BJ (cell line): ENCODE measurements at places on chromosomes 13 and 19.

DNA sequence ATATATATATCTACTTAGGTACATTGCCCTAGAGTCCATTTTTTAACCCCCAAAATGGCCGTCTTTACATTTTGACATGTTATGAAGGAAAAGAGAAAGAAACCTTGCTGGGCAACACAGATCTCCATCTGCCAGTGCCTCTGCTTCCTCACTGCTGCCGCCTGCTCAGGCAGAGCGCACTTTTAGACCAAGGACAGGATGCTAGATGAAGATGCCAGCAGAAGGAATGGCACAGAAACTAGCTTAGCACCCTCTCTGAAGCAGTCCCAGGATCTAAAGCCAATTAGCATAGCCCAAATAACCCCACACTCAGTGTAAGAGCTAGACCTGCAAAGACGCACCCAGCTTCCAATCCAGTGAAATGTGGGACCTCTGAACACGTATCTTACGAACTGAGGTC is 111.9 kb downstream of the RXFP2 start:
- DNase-seq, result no peak

DNA sequence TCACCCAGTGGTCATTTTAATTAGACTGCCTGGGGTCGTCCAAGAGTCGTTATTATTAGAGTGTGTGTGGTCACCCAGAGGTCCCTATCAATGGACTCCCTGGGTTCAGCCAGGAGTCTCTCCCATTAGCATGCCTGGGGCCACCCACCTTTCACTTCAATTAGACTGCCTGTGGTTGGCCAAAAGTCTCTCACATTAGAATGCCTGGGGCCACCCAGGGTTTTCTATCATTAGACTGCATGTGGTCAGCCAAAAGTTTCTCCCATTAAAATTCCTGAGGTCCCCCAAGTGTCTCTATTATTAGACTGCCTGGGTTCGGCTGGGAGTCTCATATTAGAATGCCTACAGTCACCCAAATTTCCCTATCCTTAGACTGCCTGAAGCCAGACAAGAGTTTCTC is 1472.6 kb downstream of the UQCRFS1 start:
- no peak for DNase-seq

DNA sequence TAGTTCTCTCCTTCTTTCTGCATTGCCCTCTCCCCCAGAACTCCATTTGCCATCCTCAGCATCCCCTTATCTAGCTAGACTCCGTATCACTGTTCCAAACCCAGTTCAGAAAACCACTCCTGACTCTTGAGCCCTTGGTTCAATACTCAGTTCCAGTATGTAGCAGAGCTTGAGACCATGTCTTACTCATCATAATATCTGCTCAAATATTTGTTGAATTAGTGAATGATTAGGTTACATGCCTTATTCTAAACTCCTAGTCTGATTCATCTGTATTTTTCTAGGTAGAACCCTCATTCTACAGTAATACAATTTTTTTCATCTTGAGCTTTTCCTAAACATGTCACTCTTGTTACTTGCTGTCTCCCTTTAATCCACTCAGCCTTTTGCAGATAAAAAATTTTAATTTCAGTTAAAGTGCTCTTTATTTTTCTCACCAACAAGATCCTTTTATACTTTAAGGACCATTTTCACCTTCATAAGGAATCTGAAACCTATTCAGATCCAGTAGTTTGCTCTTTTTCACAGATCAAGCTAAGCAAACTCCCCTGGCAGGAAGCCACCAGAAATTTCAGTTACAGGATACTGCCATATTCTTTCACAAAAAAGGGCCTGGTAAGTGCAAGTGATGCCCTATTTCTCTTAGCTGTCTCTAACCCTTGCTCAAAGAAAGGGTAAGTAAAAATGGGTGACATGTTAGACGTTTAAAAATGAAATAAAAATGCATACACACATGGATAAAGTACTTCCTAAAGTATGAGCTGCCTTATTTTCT is 23.1 kb upstream of the INTS6 start:
- DNase-seq, result no peak

DNA sequence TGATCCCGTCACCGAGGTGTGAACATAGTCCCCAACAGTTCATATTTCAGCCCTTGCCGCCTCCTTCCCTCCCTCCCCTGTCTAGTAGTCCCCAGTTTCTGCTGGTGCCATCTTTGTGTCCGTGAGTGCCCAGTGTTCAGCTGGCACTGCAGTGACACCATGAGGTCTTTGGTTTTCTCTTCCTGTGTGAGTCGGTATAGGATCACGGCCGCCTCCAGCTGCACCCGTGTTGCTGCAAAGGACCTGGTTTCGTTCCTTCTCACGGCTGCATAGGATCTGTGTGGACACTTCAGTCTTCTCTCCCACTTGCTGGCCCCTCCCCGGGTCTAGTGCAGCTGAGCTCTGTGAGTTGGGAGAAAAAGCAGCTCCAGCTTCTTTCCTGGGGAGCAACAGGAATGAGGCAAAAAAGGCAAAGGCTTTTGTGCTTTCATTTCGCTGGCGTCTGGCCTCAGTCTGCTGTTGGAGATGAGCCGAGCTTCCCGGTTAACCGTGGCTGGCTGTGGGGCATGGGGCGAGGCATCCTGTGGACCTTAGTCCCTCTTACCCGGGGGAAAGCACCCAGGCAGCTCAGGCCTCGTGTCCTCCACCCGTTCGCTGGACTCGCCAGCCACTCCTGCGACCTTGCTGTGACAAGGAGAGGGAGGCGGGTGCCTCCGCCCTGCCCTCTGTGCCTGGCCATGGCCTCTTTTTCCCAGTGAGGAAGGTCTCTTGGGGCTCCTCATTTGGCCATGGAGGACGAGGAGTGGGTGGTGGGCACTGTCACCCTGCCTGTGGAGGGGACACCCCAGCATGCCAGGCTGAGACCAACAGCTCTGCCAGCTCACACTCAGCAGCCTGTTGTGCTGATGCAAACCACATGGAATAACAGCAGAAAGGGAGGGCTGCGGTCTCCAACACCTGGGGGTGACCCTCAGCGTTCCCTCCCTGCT is 196.5 kb downstream of the TEX29 start:
- DNase-seq, result no peak

DNA sequence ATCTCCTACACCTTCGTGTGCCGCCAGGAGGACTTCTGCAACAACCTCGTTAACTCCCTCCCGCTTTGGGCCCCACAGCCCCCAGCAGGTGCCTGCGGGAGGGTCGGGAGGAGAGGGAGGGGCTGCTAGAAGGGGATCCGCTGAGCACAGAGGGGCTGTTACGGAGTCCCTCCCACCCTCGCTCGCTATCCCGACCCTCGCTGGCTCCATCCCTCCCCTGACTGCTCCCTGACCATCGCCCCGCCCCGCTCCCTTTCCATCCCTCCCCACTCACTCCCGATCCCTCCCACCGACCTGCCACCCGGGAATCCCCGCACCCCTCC is 780 bp downstream of the CD177 start:
- DNase-seq, result no peak

DNA sequence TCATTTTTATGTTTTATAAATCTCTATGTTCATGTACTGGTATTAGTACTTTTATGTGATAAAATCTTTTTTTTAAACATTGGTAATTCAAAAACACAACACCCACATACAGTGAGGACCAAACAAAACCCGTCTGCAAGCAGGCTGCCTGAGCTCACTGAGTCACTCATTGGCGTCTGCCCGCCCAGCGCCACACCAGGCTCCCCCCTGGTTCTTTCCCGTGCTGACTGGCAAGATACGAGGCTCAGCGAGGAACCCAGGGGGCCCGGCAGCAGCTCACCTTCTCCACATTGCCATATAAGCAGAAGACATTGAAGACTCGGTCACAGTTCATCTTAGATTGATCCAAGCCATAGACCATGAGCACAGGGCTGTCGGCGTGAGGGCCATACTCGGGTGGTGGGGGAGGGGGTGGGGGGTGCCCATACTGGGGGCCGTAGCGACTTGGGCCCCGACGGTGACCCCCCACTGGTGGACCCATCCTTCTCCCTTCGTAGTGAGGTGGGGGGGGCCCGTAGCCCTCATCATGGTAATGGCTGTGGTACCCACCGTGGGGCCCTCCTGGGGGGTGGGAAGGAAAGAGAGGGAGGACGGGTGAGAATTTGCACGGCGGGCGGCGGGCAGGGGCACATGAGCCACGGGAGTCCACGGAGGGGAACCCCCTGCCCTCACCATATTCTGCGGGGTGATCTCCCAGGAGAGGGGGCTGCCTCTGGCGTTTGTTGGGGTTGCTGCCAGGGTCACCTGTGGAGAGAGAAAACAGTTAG is 8.4 kb upstream of the ECH1 start:
- no peak for DNase-seq
